ENCODE measurements at places on chromosomes 1 and 21.
A peak's percentile ranks its signal among the peaks of the same experiment; 100 is the strongest.

GRCh38 chr1:207172885-207173284 lies 68.9 kb downstream of the C4BPA start:
- DNase-seq = no peak

- DNase-seq = no peak
Measured at GRCh38 chr1:165632152-165632469, 1.1 kb downstream of the MGST3 start.

DNA sequence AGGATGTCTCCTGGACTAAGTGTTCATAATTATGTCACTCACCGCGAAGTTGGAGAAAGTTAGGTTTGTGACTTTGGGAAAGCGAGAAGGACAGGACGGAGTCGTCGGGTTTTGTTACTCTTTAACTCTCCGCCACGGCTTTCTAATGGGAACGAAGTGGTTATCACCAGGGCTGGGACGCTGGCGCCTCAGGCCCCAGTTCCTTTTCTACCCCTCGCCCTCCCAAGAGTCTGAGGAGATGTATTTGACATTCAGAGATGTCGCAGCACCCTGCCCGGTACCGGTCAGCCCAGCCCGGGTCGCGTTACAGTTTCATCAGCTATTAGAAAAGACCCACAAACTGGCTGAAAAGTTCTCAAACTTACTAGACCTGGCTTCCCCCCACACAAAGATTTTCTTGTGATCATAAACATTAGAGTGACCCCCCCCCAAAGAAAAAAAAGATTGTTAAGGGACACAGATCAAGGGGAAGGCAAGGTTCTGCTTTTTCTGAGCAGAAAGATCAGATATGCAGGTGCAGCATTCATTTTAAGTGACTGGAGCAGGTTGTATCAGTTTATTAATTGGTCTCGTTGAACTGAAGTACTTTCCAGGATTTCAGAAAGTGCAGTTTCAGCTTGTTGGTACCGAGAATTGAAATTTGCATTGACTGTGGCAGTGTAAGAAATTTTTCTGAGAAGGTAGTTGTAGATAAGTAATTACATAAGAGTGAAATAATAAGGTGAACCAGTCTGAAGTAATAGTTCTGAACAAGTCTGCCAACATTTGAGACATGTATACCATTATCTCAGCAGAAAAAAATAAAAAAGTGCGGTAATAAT lies 859 bp upstream of the ZBTB18 start:
- DNase-seq = no peak

- peak; percentile 74 for DNase-seq
Measured at GRCh38 chr1:205512059-205513045, 7.9 kb downstream of the CDK18 start.

GRCh38 chr1:156050376-156050775 lies 3.2 kb downstream of the UBQLN4 start:
- peak; percentile 23 for DNase-seq

DNA sequence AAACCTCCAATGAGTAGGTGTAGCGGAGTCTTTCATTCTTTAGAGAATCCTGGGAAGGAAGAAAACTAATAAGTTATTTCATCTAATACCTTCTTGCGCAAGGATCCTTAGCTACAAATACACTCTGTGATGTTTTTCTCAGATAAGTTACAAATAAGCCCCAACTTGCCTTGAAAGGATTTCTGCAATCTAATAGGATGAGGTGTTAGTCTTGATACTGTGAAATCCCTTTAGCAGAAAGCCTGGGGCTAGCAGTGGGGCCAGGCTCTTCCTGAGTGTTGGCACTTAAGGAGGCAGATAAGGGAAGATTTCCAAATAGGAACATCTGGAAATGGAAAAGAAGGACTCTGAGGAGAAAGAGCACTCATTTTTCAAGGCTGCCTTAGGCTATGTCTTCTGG lies 168.0 kb upstream of the DAB1 start:
- DNase-seq = no peak

DNA sequence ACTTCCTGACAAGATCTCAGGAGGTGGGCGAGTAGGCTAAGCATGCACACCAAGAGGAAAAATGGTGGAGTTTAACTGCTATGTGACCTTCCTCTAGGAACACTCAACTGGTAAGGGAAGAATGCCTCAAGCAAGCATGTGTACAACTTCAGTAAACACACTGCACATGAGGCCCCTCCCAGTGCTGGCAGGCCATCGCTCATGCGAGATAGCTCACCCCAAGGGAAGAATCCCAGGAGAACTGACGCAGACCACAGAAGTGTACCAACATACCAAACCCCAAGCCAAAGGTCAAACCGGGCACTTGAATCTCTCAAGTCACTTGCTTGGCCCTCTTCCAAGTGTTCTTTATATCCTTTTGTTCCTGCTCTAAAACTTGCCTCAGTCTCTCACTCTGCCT lies 40.5 kb upstream of the GALNT2 start:
- no peak for DNase-seq

GRCh38 chr1:204584699-204585372 lies 68.6 kb downstream of the MDM4 start:
- no peak for DNase-seq

DNA sequence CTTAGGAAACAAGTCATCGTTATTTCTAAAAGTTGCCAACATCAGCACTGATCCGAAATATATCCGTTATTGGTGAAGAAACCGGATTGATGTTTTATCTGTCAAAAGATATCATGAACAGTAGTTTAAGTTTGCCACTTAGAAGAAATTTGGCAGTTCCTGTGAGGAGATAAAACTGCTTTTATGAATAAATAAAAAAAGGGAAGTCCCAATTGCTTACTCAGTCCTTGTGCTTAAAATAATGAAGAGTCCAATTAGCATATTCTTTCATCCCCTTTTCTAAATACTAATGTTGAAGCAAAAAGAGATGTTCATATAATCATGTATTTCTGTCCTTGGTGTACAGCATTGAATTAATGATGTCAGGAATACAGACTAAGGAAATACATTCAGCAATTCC lies 164.6 kb downstream of the NCAM2 start:
- no peak for DNase-seq

- peak; percentile 92 for DNase-seq
Measured at GRCh38 chr1:56424744-56425493, 154.4 kb downstream of the PLPP3 start.

GRCh38 chr1:13772271-13772670 lies 72.3 kb downstream of the PRDM2 start:
- DNase-seq = no peak

DNA sequence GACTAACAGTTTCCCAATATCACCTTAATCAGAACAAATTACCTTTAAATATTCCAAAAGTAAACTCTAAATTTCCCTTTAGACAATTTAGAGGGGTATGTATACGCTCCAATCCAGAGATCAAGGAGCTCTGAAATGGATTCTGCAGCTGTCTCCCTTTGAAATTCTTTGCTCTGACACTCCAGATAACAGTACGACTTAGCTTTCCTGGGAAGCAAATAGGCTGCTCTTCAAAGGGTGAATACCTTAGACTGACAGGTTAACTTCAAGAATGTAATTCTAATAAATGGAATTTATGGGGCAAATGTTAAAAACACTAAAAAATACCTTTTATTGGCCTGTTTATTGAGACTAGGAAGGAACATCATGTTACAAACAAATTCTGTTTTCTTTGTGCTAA lies 357.2 kb downstream of the USP25 start:
- no peak for DNase-seq

DNA sequence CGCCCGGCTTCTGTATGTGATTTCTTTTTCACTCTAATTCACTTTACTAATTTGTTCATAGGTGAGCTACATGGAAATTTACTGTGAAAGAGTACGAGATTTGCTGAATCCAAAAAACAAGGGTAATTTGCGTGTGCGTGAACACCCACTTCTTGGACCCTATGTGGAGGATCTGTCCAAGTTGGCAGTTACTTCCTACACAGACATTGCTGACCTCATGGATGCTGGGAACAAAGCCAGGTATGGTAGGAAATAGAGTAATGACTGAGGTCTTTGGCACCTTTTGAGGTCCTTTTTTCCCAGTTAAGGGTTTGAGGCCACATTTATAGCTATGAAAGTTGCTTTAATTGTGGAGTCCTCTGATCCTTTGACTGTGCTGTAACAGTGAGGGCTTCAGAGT lies 56.9 kb downstream of the KIF1B start:
- DNase-seq = no peak

GRCh38 chr1:115233598-115233997 lies 104.5 kb downstream of the NGF start:
- DNase-seq = no peak

DNA sequence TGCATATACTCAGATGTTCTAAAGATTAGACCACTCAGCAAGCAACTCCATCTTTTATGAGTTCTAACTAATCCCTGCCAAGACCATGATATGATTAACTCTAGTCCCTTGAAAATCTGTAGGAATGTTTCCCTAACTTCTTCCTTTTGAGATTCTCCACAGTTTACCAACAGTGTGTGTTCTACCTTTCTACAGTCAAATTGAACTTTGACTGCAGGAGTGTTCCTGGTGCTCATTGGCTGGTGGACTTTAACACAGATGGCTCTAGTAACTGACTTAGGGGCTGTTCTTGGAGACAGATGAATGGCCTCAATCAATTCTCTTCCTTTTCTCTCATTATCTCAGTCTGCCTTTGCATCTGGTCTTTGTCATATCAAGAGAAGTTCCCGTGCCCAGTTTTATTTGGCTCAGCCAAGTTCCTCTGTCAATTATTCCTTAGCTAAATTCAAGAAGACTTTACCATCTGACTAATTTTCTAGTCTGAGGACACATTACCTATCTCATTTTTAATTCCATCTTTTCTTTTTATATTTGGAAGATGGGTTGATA lies 643.9 kb upstream of the CAMK1G start:
- no peak for DNase-seq

GRCh38 chr1:206050655-206051235 lies 2.2 kb upstream of the RHEX start:
- no peak for DNase-seq

DNA sequence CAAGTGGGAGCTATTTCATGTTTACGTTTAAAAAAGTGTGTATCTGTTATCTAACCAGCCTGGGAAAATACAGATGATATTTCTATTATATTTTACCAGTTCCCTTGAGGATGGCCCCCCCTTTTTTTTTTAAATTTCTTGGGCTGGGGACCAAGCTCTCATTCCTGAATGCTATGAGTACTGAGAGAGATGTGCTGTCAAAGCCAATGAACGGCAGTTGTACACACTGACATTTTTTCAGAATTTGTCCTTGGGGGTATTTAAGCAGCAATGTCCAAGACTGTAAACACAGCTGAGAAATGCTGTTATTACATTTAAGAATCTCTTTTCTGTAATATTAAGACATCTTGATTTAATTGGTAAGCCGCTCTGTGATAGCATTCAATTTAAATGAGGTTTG lies 177.9 kb downstream of the ST6GALNAC3 start:
- no peak for DNase-seq

DNA sequence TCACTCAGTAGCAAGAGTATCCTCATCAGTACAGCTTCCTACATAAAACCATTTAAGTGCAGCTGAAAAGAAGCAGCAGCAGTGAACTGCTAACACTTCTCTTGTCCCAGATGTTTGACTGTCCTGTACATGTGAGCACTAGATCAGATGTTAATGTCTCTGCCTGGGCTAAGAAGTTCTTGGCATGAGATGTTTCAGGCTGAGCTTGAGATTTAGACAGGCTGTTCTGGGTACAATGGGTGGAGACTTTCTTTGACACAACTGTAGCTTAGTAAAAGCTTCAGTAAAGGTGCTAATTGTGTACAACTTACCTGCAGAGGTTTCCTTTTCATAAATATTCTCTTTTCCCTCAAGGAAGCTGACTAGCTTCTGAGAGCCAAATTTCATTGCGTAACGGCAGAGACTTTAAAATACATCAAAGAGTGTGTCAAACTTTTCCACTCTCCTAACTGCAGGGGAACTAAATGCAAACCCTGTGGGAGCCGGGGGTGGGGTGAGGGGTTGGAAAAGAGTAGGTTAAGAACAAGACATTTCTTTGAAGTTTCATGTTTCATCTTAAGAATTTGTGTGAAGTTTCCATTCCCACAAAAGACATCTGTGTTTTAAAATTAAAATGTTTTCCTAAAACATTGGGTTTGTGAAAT lies 82.1 kb upstream of the CCDC190 start:
- no peak for DNase-seq

DNA sequence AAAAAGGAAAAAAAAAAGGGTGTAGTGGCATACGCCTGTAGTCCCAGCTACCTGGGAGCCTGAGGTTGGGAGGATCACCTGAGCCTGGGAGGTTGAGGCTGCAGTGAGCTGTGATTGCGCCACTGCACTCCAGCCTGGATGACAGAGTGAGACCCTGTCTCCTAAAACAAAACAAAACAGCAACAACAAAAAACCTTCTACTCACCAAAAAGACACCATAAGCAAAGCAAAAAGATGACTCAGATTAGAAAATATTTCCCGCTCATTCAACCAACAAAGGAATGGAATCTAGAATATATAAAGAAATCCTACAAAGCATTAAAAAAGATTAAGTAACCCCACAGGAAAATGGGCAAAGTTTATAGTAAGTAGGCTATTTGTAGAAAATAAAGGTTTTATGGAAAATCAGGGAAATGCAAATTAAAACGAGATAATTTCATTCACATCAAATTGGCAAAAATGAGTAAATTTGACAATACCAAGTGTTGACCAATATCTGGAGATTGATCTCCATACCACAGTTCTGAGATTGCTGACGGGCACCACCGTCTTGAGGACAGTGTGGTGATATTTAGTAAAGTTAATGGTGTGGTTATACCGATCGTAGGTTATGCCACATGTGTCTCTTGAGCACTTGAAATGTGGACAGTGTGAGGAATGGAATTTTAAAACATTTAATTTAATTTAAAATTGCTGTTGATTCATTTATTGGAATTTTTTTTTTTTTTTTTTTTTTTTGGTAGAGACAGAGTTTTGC lies 54.0 kb downstream of the PIK3CD start:
- no peak for DNase-seq

DNA sequence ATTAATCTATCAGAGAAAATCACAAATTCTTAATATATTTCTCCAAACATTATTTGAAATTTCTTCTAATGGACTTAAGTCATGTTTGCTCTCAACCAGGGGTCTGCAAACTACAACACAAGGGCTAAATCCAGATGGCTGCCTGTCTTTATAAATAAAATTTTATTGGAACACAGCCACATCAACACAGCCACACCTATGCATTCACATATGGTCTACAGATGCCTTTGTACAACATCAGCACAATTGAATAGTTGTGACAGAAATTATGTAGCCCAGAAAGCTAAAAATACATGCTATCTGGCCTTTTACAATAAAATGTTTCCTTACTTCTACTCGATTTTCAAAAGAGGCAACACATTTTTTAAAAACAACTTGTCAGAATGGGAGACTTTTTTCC lies 103.9 kb downstream of the DPYD start:
- DNase-seq = no peak

- DNase-seq = no peak
Measured at GRCh38 chr21:29888437-29888836, 51.4 kb downstream of the GRIK1 start.

DNA sequence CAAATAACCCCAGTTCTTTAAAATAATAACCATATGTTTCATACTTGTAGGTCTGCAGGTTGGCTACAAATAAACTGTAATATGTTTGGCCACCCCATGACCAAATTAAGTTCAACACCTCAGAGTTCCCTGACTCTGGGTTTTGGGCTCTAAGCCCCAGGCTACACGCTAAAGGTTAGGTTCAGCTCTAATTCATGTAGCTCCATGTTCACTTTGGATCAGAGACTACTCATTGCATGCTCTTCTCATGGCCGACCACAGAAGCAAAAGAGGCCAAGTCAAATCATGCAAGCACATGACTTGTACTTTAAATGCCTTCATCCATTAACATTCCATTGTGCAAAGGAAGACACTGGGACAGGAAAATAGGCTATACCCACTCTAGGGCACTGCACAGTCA lies 66.2 kb downstream of the MRPL39 start:
- no peak for DNase-seq

- no peak for DNase-seq
Measured at GRCh38 chr1:20047096-20047495, 22.9 kb upstream of the PLA2G5 start.

- DNase-seq = no peak
Measured at GRCh38 chr1:6330410-6330911, 63.1 kb downstream of the ACOT7 start.

All from psoas muscle (tissue), 8 donors.